NCI-H1105 treated with DMSO at 0.1 percent for 48 hours (cell line): ENCODE measurements at places on chromosomes 4 and X.
A peak's percentile ranks its signal among the peaks of the same experiment; 100 is the strongest.

DNA sequence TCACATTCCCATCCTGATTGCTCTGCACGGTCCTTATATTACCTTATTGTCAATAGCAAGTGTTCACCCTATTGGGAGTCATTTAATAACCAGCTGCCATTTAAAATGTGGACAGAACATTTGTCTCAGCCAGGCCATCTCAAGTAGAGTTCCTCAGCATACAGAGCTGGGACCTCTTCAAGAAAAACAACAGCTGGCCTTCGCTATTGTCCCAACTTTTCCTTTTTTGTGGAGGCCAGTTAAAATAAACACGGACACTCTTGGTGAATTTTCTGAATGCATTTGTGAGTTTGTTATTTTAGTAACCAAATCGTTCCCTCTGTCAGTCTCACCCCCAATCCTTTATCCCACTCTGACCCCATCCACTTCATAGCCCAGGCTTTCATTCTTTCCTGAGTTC is 395.3 kb upstream of the PITX2 start:
- DNase-seq: no peak

DNA sequence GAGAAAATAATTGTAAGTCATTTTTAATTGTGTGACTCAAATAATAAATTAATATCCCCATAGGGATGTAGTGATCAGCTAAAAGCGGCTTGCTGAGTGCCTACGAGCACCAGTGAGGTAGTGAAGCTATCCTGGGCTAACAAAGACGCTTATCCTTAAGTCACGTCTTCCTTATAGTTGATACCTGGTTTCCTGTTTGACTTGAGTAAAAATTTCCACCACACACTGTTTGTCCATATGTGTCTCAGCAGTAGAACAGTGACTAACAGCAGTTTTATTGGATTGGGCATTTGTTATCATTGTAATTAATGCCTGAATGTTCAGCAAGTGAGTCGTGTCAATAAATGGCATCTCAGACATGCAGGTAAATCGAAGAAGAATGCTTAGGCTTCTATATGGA is 241.1 kb downstream of the GRXCR1 start:
- no peak for DNase-seq

- peak; percentile 53 for DNase-seq
Measured at GRCh38 chr4:176377780-176378179, 58.0 kb downstream of the SPCS3 start.

DNA sequence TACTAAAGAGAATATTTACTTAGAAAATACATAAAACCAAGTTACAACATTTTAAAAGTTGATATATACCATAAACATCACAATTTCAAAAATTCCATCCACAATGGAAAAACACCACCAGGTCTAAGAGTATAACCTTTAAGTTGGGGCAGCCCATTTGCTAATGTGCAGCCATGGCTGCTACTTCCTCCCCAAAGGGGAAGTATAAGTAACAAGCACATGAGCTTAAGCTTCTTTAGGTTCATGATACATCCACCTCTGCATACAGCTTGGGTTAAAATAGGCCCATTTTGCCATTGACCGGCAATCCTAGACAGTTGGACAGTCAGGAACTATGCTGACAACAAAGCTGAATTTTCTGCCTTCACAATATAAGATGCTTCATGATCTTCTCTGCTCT is 16.6 kb upstream of the GASK1B start:
- no peak for DNase-seq

DNA sequence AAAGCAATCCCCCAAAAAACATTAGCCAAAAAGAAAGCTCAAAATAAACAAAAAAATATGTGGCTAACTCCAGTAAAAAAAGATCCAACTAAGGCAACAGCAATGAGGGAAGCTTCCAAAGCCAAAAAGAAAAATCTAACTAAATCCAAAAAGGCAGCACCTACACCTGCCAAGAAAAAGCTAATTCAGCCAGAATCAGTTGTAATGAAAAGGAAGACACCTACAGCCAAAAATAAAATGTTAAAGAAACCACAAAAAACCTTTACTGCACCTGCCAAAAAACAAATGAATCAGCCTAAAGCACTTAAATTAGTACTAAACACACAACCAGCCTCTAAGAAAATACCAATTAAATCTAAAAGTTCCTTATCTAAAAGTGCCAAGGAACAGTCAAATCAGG is 37.2 kb upstream of the CABS1 start:
- no peak for DNase-seq

DNA sequence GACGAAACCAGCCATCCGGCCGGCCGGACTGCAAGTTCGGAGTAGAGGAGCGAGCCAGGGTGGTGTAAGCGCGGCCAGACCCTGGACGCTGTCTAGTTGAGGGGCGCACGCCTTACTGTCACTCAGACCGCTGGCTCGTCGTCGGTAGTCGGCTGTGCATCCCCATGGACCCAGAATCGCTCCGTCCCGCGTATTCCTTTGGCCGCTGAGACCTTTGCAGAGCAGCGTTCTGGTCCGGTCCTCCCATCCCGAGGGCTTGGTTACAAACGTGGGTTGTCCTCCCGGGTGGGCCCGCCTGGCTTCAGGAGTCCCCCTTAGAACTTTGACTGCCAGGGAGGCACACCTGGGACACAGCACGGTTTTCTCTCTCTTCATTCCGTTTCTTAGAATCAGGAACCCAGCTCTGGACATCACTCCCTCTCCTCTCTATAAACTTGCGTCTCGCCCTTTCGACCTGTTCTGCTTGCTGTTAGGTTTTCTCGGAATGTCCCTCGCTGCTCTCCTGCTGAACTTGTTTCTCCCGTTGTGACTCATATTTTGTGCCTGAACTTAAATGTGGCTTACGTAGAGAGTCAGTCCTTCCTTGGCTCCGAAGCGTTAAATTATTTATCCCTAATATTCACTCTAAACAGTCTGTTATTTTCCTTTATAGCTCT is 672 bp downstream of the PGM2 start:
- no peak for DNase-seq

GRCh38 chr4:5357870-5358269 is 306.6 kb downstream of the STK32B start:
- DNase-seq: no peak

DNA sequence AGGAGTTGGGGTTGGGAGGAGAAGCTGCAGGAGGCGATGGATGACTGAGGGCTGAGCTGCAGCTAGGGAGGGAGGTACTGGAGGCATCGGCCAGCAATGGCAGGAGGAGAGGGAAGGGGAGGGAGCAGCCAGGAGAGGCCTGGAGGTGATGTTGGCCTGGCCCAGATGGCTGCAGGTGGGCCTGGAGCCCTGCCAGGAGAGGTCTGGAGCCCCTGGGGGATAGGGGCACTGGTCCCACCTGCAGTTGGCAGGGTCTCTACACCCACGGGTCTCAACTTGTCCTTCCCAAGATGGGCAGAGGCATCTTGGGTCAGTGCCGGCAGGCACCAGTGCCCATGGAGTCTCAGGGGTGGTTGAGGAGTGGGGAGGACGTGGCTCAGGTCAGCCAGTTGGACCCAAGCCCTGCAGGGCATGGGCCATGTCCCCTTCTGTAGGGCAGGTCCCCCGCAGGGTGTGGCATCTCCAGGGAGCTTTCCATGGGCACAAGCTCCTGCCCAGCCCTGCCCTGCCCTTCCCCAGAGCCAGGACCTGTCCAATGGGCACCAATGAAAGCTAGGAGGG is 2.7 kb upstream of the MXD4 start:
- no peak for DNase-seq

- DNase-seq: no peak
Measured at GRCh38 chrX:6708041-6708440, 173.1 kb upstream of the VCX3A start.

GRCh38 chr4:102778720-102779119 is 18.0 kb upstream of the MANBA start:
- no peak for DNase-seq

GRCh38 chr4:174259580-174259979 is 23.9 kb downstream of the FBXO8 start:
- no peak for DNase-seq

GRCh38 chr4:107890779-107891178 is 40.6 kb upstream of the CYP2U1 start:
- DNase-seq: no peak

DNA sequence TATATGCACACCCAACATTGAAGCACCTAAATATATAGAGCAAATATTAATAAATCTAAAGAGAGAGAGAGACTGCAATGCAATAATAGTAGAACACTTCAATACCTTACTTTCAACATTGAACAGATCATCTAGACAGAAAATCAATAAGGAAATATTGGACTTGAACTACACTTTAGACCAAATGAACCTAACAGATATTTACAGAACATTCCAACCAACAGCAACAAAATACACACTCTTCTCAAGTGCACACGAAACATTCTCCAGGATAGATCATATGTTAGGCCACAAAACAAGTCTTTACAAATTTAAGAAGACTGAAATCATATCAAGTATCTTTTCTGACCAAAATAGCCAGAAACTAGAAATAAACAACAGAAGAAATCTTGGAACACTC is 66.6 kb downstream of the CD99L2 start:
- DNase-seq: no peak

DNA sequence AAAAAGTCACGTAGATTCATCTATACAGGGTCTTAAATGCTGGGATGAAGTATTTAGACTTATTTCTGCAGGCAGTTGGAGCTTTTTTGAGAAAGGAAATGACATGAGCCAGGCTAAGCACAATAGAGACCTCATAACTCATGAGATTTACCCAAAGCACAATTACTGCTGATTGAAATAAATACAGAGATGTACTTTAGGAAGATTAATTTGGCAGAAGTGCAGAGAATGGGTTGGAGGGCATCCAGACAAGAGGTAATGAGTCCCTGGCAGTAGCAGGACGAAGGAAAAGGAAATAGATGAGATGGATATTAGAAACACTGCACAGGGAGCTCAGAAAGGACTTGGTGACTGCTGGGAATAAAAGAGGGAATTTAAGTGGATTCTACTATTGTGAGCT is 129.1 kb downstream of the SHROOM4 start:
- DNase-seq: no peak

DNA sequence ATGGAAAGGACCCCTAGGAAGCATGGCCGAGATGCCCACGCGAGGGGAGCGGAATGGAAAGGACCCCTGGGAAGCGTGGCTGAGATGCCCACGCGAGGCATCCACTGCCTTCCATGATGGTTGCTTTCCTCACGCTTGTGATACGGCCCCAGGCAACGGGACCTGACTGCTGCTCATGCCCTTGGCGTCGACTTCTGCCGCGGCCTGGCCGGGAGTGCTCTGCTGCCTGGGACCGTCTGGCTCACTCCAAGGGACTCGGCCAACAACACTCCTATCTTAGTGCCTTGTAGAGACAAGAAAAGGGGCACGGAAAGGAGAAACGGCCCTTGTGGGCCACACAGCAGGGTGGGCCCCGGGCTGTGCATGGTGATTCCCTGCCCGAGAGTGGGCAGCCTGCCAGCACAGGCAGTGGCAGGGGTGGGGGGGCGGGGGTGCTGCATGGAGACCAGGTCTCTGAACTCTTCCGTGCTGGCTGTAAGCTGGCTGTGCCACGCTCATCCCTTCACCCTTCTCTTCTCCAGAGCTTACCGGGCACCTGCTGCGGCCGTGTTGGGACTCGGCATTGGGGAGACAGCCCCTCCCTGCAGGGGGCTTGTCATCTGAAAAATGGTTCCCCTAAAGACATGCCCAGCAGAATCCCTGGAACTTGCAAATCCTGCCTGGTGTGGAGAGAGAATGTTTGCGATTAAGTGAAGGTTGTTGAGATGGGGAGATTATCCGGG is 38.6 kb upstream of the HMX1 start:
- no peak for DNase-seq

DNA sequence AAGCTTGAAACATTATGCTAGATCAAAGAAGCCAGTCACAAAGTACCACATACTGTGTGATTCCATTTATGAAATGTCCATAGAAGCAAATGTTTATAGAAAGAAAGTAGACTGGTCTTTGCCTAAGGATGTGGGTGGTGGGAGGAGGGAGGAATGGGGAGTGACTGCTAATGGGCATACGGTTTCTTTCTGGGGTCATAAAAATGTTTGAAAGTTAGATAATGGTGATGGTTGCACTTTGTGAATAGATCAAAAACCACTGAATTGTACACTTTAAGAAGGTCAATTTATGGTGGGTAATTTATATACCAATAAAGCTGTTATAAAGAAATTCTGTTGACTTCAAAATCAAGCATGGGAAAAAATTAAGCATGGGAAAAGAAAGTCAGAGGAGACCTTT is 56.6 kb downstream of the FAM13A start:
- DNase-seq: no peak

DNA sequence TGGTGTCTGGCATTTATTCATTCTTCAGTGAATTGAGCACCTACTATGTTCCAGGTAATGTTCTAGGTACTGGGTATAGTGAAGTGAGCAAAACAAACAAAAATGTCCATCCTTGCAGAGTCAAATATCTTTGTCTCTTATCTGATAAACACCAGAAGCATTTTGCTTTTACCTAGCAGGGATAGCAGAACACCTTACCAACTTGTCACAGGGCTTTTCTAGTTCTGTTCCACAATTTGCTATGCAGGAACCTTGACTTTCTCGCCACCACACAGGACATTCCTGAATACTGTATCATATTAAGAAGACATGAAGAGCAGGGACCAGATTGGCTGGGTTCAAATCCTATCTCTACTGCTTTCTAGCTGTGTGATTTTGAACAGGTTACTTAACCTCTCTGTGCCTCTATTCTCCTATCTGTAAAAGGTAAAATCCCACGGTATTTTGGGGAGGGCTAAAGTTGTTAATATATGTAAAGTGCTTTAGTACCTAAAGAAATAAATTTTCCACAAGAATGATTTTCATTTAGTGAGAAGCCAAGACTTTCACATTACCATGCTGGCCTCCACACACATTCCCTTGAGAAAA is 214.5 kb upstream of the S100G start:
- DNase-seq: no peak

GRCh38 chrX:133405498-133406185 is 9.6 kb downstream of the GPC4 start:
- no peak for DNase-seq

GRCh38 chr4:148694702-148695101 is 252.5 kb upstream of the NR3C2 start:
- no peak for DNase-seq

GRCh38 chr4:12123707-12124106 is 695.0 kb upstream of the HS3ST1 start:
- no peak for DNase-seq

DNA sequence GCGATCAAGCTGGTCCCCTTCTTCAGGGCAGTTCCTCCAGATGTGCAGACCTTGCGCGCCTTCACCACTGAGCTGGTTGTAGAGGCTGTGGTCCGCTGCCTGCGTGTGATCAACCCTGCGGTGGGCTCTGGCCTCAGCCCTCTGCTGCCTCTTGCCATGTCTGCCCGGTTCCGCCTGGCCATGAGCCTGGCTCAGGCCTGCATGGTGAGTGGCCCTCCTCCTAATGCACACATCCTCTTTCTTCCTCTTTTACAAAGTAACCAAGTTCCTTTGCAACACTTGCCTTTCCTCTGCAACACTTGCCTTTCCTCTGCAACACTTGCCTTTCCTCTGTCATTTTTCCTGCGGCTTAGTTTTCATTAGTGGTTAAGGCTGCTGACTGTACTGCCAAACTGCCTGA is 1.8 kb downstream of the CCDC22 start:
- no peak for DNase-seq

DNA sequence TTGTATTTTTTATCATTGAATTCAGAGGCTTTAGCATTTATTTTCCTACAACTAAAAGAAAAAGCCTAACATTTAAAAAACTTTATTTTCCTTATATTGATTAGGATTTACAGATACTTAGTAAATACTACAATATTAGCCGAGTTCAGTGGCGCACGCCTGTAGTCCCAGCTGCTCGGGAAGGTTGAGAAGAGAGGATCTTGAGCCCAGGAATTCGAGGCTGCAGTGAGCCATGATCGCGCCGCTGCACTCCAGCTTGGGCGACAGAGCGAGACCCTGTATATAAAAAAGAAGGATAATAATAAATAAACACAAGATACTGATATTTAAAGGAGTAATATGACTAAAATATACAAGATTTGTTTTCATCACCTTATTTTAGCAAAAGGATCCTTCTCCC is 681 bp upstream of the UPF3B start:
- peak; percentile 14 for DNase-seq
